ENCODE measurements at places on chromosomes 16 and 17. TPM values are rescaled to one million over a fixed set of nuclear protein-coding genes. Genes with fewer than 3 reads are reported as not detected.
A peak's percentile ranks its signal among the peaks of the same experiment; 100 is the strongest.

- H3K4me1 ChIP-seq, result peaks cover 9% of the 10 kb centered on the region
- no peak overlapping the region for H3K4me3 ChIP-seq
- H3K36me3 ChIP-seq, result no peaks in the 10 kb centered on the region
- no peak for DNase-seq
- H3K27ac ChIP-seq, result no peak overlapping the region
Measured at GRCh38 chr17:72417627-72418026, 296.8 kb downstream of the SOX9 start.

DNA sequence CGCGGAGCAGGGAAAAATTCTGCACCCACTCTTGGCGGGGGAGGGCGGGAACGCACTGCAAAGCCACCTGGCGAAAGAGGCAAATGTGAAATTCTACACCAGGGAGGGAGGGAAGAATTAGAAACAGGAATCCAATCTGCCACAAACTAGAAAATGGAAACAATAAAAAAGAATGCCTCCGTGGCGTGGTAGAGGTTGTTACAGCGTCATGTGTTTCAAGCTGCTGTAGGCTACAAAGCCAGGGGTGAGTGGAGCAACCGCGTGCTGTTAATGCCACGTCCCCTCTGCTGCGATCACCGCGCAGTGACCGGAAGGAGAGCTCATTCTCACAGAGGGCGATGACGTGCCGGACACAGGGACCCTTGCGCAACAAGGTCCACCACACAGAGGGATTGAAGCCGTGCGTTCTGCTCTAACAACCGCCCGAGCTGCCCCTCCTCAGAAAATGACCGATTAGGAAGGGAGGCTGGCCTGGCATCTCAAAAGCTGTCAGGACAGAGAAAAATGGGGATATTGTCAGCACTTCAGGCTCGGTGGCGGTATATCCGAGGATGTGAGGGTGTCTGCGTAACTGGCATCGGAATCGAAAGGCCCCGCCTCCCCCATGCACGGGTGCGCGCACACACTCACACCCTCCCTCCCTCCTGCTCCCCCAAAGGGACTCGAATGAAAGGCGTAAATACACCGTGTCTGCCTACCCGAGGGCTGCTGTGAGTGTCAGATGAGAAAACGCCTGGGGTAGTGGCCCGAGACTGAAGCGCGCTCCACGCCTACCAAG, 70.8 kb upstream of the TNRC6C start:
- no peaks in the 10 kb centered on the region for H3K27me3 ChIP-seq
- peaks cover 3% of the 10 kb centered on the region for H3K4me1 ChIP-seq
- H3K36me3 ChIP-seq, result no peaks in the 10 kb centered on the region
- no peak overlapping the region for H3K27ac ChIP-seq
- peak overlapping the region; percentile 60 for H3K4me3 ChIP-seq
- DNase-seq, result peak; percentile 85

DNA sequence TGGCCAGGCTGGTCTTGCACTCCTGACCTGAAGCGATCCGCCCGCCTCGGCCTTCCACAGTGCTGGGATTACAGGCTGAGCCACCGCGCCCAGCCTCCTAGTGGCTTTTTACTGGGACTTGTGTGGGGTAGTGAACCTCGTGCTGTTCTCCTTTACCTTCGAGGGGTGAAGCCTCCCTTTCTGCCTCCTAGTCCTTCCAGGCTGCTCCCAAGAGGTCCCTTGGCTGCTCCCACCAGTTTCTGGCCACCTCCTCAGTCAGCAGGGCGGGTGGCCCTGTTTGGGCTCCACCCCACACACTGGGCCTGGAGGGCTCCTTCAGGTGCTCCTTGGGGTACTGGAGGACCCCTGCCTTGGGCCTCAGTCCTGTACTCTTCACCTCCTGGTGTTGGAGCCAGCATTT, 70.9 kb upstream of the ZNF750 start:
- no peaks in the 10 kb centered on the region for H3K27me3 ChIP-seq
- no peak overlapping the region for H3K4me3 ChIP-seq
- H3K27ac ChIP-seq, result no peak overlapping the region

- no peaks in the 10 kb centered on the region for H3K4me1 ChIP-seq
- H3K27ac ChIP-seq, result no peak overlapping the region
- no peak for DNase-seq
- H3K36me3 ChIP-seq, result no peaks in the 10 kb centered on the region
- H3K4me3 ChIP-seq, result no peak overlapping the region
Measured at GRCh38 chr17:10600571-10600970, 51.1 kb upstream of the MYH2 start.

- H3K27ac ChIP-seq, result no peak overlapping the region
- no peak overlapping the region for H3K4me3 ChIP-seq
- no peaks in the 10 kb centered on the region for H3K27me3 ChIP-seq
- DNase-seq, result no peak
Measured at GRCh38 chr16:84481051-84481735, 23.3 kb downstream of the MEAK7 start.

DNA sequence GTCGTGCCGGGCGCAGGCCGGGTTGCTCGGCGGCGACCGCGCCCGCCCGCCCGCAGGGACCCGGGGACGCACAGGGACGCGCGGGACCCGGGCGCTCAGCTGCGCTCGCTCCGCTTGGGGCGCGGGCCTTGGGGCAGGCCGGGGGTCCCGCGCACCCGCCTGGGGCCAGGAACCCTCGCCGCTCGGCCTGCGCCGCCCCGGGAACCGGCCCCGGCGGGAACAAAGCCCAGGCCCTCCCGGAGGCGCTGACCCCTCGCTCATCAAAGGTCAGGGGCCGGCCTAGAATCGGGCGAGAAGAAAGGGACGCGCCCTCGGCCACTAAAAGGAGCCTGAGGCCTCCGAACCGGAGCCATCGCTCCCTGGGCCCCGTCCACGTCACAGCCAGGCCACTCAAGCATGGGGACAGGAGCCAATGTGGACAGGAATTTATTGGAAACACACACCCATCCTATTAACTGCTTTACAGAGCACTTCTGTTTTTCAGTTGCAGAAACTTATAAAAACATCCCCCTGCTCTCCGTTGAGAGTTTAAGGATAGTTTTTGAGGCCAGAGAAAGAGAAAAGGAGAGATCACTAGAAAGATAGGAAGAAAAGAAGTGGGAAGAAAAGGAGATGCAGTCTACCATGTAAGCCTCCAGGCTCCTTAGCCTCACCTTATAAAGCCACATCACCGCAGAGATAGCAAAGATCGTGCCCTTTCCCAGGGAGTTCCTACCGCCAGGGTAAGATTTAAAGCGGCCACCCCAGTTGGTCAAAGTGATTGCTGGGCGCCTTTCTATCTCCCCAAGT, 558 bp upstream of the ZFHX3 start:
- H3K27me3 ChIP-seq, result no peaks in the 10 kb centered on the region
- no peaks in the 10 kb centered on the region for H3K36me3 ChIP-seq

GRCh38 chr16:81376880-81377279, 62.1 kb downstream of the GAN start:
- no peaks in the 10 kb centered on the region for H3K4me1 ChIP-seq
- H3K27ac ChIP-seq, result no peak overlapping the region
- H3K4me3 ChIP-seq, result no peak overlapping the region
- H3K36me3 ChIP-seq, result peaks cover 9% of the 10 kb centered on the region
- H3K27me3 ChIP-seq, result no peaks in the 10 kb centered on the region

DNA sequence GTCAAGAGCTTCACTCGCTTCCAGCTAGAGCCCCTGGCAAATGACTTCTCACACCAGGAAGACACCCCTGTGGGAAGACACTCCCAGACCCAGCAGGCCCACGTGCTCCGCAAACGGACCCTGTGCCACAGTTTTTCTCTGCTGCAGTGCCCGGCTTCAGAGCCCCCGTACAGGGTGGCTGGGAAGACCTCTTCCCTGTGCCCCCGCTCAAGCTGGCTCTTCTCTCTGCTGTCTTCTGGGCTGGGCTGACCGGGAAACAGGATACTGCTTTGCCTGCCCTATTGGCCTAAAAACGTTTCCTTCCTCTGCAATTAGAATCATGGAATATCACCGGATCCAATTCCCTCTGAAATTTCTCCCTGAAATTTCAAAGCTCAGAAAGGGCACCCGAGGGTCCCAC, 63.7 kb upstream of the CRHR1 start:
- no peaks in the 10 kb centered on the region for H3K36me3 ChIP-seq
- no peaks in the 10 kb centered on the region for H3K4me1 ChIP-seq
- no peaks in the 10 kb centered on the region for H3K27me3 ChIP-seq
- H3K27ac ChIP-seq, result no peak overlapping the region

GRCh38 chr16:57146040-57146647, 39.7 kb downstream of the PSME3IP1 start:
- H3K4me1 ChIP-seq, result peaks cover 51% of the 10 kb centered on the region
- no peaks in the 10 kb centered on the region for H3K27me3 ChIP-seq
- peak overlapping the region; percentile 13 for H3K27ac ChIP-seq

GRCh38 chr17:42598905-42599304, 10.3 kb downstream of the RETREG3 start:
- H3K4me1 ChIP-seq, result no peaks in the 10 kb centered on the region
- no peak overlapping the region for H3K4me3 ChIP-seq
- no peak for DNase-seq

- H3K27me3 ChIP-seq, result no peaks in the 10 kb centered on the region
- peak; percentile 44 for DNase-seq
- no peaks in the 10 kb centered on the region for H3K36me3 ChIP-seq
- no peak overlapping the region for H3K4me3 ChIP-seq
- H3K4me1 ChIP-seq, result no peaks in the 10 kb centered on the region
Measured at GRCh38 chr17:258045-258734, 76.7 kb upstream of the DOC2B start.

GRCh38 chr17:31722251-31723056, 136.6 kb downstream of the COPRS start:
- no peak overlapping the region for H3K27ac ChIP-seq
- H3K4me1 ChIP-seq, result no peaks in the 10 kb centered on the region
- H3K27me3 ChIP-seq, result no peaks in the 10 kb centered on the region
- H3K36me3 ChIP-seq, result no peaks in the 10 kb centered on the region
- H3K4me3 ChIP-seq, result no peak overlapping the region

GRCh38 chr17:41614098-41614497, 1.5 kb upstream of the KRT16 start:
- no peaks in the 10 kb centered on the region for H3K27me3 ChIP-seq
- H3K27ac ChIP-seq, result no peak overlapping the region
- no peak overlapping the region for H3K4me3 ChIP-seq
- no peak for DNase-seq
- H3K4me1 ChIP-seq, result no peaks in the 10 kb centered on the region

DNA sequence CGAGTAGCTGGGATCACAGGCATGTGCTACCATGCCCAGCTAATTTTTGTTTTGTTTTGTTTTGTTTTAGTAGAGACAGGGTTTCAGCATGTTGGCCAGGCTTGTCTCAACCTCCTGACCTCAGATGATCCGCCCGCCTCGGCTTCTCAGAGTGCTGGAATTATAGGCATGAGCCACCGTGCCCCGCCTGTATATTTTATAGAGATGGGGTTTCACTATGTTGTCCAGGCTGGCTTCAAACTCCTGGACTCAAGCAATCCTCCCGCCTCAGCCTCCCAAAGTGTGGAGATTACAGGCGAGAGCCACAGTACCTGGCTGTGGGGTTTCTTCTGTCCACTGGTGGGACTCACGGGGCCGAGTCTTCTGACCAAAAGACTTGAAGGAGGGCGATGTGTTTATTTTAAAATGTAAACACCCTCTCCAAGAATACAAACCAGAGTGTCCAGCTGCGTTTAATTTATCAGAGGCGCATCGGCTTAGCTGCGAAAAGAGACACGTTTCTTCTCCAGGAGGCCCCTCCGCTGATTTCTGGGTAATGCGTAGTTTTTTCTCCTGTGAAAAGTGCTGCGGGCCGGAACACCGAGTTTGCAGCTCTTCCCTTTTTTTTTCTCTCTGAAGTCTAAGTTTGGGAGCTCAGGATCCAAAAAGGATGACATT, 86.9 kb upstream of the CIBAR2 start:
- no peaks in the 10 kb centered on the region for H3K36me3 ChIP-seq
- H3K27ac ChIP-seq, result no peak overlapping the region
- DNase-seq, result no peak
- H3K4me1 ChIP-seq, result no peaks in the 10 kb centered on the region
- H3K4me3 ChIP-seq, result no peak overlapping the region

GRCh38 chr16:20242568-20243255, 84.6 kb downstream of the GP2 start:
- no peaks in the 10 kb centered on the region for H3K27me3 ChIP-seq
- H3K27ac ChIP-seq, result no peak overlapping the region
- H3K4me1 ChIP-seq, result no peaks in the 10 kb centered on the region
- H3K4me3 ChIP-seq, result no peak overlapping the region

GRCh38 chr16:72727565-72727964, 320.4 kb downstream of the ZFHX3 start:
- H3K4me3 ChIP-seq, result no peak overlapping the region
- no peak overlapping the region for H3K27ac ChIP-seq
- H3K27me3 ChIP-seq, result no peaks in the 10 kb centered on the region
- no peaks in the 10 kb centered on the region for H3K4me1 ChIP-seq
- H3K36me3 ChIP-seq, result no peaks in the 10 kb centered on the region

- DNase-seq, result no peak
- H3K4me1 ChIP-seq, result no peaks in the 10 kb centered on the region
- peaks cover 54% of the 10 kb centered on the region for H3K36me3 ChIP-seq
- H3K27ac ChIP-seq, result no peak overlapping the region
Measured at GRCh38 chr16:3485821-3486505, 9.3 kb downstream of the C16orf90 start.

DNA sequence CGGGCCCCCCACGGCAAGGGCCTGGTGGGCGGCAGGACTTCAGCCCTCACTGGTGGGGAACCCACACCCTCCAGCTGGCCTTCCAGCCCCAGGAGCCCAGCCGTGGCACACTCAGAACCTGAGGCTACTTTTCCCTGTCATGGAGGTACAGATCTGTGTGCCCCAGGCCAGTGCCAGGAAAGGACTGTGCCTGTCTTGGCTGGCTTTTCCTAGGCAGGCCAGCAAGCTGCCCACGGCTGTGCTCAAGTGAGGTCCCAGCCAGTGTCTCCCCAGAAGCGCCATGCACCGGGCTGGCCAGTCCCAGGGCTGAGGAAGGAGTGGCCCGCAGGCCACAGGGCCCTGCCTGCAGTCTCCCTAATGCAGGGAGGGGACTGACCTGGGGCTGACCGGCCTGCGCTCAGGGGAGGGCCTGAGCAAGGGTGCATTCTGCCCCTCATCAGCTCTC, 16.6 kb downstream of the ENGASE start:
- no peaks in the 10 kb centered on the region for H3K4me1 ChIP-seq
- H3K27ac ChIP-seq, result no peak overlapping the region
- H3K4me3 ChIP-seq, result no peak overlapping the region
- peaks cover 2% of the 10 kb centered on the region for H3K36me3 ChIP-seq

- H3K27ac ChIP-seq, result peak overlapping the region; percentile 38
- peak; percentile 67 for DNase-seq
- H3K27me3 ChIP-seq, result no peaks in the 10 kb centered on the region
- no peak overlapping the region for H3K4me3 ChIP-seq
- peaks cover 52% of the 10 kb centered on the region for H3K4me1 ChIP-seq
Measured at GRCh38 chr17:40313668-40314583, 4.9 kb downstream of the RARA start.

- H3K4me3 ChIP-seq, result peak overlapping the region; percentile 2
- peak overlapping the region; percentile 40 for H3K27ac ChIP-seq
- peaks cover 17% of the 10 kb centered on the region for H3K4me1 ChIP-seq
- H3K27me3 ChIP-seq, result no peaks in the 10 kb centered on the region
- peaks cover 7% of the 10 kb centered on the region for H3K36me3 ChIP-seq
Measured at GRCh38 chr16:53219795-53220454, 165.1 kb downstream of the CHD9 start.

Gene RAD51D
- 7.8 TPM for polyA plus RNA-seq

Gene MMP28
- 10.3 TPM for polyA plus RNA-seq

Gene LLGL2
- polyA plus RNA-seq, result 181 TPM

Gene CPNE7
- polyA plus RNA-seq, result 1.5 TPM

Gene DECR2
- 58.9 TPM for polyA plus RNA-seq

Gene SHCBP1
- 2.6 TPM for polyA plus RNA-seq

Gene SCIMP
- polyA plus RNA-seq, result 0.37 TPM

Gene FN3KRP
- 36.6 TPM for polyA plus RNA-seq

Gene OR4D1
- polyA plus RNA-seq, result not detected

Gene MTHFSD
- 11.3 TPM for polyA plus RNA-seq

Gene COASY
- polyA plus RNA-seq, result 145 TPM

Gene GNG13
- not detected for polyA plus RNA-seq

Data from kidney (tissue), 22 donors.